AG08395 (cell line): ENCODE measurements at places on chromosomes 12 and 14.

DNA sequence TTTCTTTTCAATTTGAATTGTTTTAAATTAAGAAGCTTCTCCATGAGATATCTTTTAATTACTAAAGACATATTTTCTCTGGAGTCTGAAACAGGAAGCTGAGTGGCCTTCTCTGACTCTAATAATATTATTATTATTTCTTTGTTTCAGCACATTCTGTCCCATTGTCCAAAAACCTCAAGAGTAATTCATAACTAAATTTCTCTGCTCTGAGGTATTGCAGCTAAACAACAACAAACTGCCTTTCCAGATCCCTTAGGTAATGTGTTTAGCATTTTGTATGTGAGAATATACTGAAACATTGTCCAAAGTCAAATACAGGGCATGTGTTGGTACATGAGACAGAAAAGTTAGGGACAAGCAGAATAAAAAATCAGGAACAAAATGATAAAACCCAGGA lies 199.0 kb upstream of the FAR2 start:
- no peak for DNase-seq

GRCh38 chr14:95498622-95499353 lies 17.7 kb downstream of the SYNE3 start:
- no peak for DNase-seq

- no peak for DNase-seq
These were observed 298.1 kb upstream of the TMPO start for GRCh38 chr12:98217257-98217656.

GRCh38 chr12:106780010-106780631 lies 5.6 kb downstream of the RIC8B start:
- no peak for DNase-seq

- peak; percentile 36 for DNase-seq
These were observed 781.5 kb downstream of the SLC6A15 start for GRCh38 chr12:84131076-84131475.

- DNase-seq: no peak
These were observed 32.0 kb downstream of the DDX11 start for GRCh38 chr12:31105668-31106067.

- DNase-seq: peak; percentile 64
These were observed 2.3 kb downstream of the MMP14 start for GRCh38 chr14:22838631-22839041.

- no peak for DNase-seq
These were observed 90.2 kb upstream of the TMTC2 start for GRCh38 chr12:82596483-82596882.

DNA sequence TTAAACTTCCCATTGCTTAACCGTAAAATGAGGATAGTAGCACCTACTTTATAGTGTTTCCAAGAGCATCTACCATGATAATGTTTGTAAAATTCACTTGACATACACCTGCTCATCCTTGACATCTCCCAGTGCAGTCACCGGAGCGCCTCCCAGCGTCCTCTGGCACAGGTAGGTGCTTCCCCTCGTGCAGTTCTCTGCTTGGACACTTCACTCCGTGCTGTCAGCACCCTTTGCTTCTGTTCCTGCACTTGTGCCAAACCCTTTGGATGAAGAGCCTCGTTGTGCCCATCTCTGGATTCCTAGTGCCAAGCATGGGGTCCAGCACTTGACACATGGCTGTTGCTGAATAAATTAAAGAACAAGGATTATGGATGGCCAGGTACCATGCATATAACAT lies 28.3 kb downstream of the ETV6 start:
- DNase-seq: no peak

- DNase-seq: no peak
These were observed 14.9 kb upstream of the SLC8A3 start for GRCh38 chr14:70203686-70204085.

GRCh38 chr12:118109088-118109487 lies 5.3 kb upstream of the VSIG10 start:
- no peak for DNase-seq

- DNase-seq: no peak
These were observed 108.8 kb downstream of the DAAM1 start for GRCh38 chr14:59297071-59297776.

DNA sequence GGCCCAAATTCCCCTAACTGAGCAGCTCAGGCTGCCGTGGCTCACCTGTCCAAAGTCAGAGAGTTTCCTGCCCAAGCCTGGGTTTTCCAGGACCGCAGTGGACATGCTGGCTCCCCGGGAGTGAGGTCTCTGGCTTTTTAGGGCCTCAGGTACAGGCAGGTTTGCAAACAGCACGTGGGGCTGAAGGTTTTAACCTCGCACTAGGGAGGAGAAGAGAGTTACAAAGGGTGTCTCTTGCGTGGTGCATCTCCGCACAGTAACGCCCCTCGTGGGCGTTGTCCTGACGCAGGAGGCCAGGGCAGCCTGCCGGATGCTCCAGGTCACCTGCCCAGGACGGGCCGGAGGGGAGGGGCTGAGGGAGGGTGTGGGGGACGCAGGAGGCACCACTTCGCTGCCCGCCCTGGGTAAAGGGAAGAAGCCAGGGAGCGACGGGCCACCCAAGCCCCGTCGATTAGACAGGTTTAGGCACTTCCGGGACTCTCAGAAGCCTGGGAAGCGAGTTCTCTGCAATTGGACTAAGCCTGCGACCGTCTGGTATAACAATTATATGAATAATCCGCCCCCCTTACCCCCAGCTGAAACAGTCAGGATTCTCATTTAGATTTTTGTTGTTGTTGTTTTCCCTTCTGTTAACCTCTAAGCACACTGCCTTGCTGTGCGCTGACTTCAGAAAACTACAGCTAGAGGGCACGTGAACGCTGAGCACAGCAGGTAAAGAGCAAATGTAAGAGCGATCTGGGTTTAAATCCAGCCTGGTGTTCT lies at the start of gene PAH:
Gene PAH, minus strand, starts transcription at position 219 of the 762 bp plus-strand sequence. Its CDS starts 114 bp downstream, at position 105.
- DNase-seq: no peak

GRCh38 chr12:64682572-64683277 lies 72.4 kb downstream of the RASSF3 start:
- peak; percentile 53 for DNase-seq
